ENCODE measurements at places on chromosomes 11 and 22. TPM values are rescaled to one million over a fixed set of nuclear protein-coding genes. Genes with fewer than 3 reads are reported as not detected.

The OR51B4 gene
- total RNA-seq = 6.9 TPM

- no peak for DNase-seq
Observed at GRCh38 chr22:48051796-48052620, 1289.6 kb downstream of the TBC1D22A start.

- no peak for DNase-seq
Observed at GRCh38 chr11:124831897-124832296, 31.7 kb upstream of the MSANTD2 start.

- no peak for DNase-seq
Observed at GRCh38 chr22:25008666-25009065, 56.1 kb downstream of the KIAA1671 start.

The C11orf91 gene
- not detected for total RNA-seq

- peak; percentile 85 for DNase-seq
Observed at GRCh38 chr11:2314525-2315394, 12.9 kb downstream of the TSPAN32 start.

The ANKK1 gene
- not detected for total RNA-seq

The KCNK4 gene
- total RNA-seq = not detected

The IL17REL gene
- not detected for total RNA-seq

- no peak for DNase-seq
Observed at GRCh38 chr11:66287211-66287888, 1.6 kb downstream of the YIF1A start.

The MAFF gene
- 3.9 TPM for total RNA-seq

DNA sequence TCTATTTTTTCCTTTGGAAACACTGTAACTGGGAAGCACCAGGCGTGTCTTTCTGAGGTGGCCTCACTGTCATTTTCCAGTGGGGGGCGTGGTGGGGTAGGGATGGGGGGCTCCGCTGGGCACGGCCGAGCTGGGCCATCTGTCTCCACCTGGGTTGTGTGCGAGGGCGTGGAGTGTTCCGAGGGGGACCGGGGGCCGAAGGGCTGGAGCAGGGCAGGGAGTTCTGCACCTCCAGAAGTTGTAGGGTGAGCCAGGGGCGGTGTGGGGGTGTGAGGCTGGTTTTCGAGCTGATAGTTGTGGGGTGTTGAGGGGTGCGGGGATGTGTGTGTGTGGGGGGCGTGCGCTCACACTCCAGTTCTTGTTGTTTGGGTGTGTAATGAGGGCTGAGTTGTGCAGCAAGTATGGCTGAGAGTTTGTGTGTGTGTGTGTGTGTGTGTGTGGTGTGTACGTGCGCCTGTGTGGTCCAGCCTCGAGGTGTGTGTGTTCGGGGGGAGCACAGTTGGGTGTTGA lies 10.8 kb downstream of the YPEL4 start:
- no peak for DNase-seq

DNA sequence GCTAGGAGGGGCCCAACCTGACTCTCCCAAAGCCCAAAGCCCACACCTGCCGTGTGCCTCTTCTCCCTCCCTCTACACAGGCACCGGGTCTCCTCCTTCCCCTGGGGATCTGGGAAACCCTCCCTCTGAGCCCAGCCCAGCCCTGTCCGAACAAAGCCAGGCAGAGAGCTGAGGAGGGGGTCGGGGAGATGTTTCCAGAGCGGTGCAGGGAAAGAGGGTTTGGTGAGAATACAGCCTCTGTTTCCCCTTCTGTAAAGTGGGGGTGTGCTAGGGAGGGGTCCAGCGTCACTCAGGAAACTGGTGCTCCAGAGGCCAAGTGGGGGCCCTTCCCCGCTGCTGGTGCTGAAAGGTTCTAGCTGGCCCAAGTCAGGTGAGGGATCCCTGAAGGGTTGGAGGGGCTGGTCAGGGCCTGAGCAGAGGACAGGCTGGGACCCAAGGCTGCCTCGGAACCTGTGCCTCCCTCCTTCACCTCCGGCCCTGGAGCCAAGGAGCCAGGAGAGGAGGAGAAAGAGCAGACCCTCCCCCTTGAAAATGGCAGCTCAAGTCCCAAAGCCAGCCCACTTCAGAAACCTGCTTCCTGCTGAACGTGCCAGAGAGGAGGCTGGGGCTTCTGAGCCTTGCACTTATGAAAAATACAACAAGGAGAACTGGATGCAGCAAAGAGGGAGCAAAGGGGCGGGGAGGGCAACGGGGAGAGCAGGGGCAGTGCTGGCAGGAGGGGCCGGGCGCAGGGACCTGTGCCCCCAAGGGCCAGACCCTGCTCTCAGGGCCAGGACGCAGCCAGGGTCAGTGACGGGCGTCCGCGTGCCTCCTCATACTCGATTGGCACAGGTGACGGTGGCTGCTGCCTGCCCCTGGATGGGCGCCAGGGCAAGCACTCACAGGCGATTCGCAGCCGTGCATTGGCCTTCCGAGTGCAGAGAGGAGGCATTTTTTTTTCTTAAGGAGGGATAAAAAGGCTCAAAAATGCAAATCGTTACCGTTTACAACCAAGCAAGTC lies 43.2 kb downstream of the MACROD1 start:
- DNase-seq = no peak

- DNase-seq = no peak
Observed at GRCh38 chr11:9943386-9944110, 279.7 kb downstream of the SWAP70 start.

The FZD4 gene
- 10.5 TPM for total RNA-seq

DNA sequence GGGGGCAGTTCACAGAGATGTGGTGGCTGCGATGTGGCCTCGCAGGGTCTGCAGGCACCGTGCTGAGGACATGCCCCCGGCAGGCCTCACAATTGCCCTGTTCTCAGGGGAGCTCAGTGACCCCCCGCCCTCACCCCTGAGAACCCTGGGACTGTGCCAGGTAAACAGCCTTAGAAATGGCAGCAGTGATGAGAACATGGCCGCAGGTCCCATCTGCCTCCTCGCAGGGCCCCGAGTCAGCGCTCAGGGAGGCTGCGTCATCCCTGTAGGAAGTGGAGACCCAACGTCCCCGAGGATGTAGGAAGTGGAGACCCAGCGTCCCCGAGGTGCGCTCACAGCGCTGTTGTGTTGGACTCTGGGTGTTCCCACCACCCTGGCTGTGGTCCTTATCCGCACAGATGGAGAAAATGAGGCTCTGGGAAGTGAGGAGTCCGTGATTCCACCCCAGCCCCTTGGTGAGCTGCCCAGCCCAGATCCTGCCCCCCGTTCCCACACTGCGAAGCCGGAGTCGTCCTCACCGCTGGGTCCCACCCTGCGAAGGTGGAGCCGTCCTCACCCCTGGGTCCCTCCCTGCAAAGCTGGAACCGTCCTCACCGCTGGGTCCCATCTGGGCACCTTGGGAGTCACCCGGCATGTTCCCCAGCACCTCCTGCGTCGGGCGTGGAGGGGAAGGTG lies 1086.8 kb downstream of the BRD1 start:
- DNase-seq = no peak

The OR51I1 gene
- total RNA-seq = not detected

The PNPLA3 gene
- total RNA-seq = 5.2 TPM

- no peak for DNase-seq
Observed at GRCh38 chr22:21624120-21624879, 5.5 kb downstream of the YDJC start.

The KLHL35 gene
- total RNA-seq = not detected

- no peak for DNase-seq
Observed at GRCh38 chr22:42964994-42965699, 49.8 kb downstream of the PACSIN2 start.

DNA sequence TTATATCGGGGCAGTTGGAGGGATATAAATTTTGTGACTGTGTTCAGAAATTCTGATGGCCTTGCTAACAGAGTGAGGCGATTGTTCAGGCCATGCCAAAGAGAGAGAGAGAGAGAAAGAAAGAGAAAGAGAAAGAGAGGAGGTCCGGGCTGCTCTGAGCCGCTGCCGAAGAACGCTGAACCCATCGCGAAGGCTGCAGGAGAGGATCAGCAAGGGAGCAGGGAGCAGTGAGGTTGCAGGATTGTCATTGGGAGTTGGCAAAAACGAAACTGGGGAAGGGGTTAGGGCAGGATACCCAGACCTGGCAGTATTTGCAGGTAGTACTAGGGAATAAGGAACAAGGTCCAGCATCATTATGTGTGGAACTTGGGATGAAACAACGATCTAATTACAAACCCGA lies 537.1 kb downstream of the INSC start:
- DNase-seq = no peak

GRCh38 chr22:40203572-40203971 lies 25.8 kb downstream of the TNRC6B start:
- DNase-seq = no peak

The PRG3 gene
- not detected for total RNA-seq

DNA sequence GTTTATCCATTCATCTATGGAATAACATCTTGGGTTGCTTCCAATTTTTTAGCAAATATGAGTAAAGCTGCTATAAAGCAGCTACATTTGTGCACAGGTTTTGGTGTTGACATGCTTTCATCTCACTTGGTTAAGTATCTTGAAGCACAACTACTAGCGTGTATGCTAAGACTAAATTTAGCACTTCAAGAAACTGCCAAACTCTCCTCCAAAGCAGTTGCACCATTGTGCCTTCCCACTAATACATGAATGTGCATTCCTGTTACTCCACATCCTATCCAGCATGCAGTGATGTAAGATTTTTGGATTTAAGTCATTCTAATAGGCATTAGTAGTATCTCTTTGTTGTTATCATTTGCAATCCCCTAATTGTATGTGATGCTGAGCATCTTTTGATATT lies 230.7 kb downstream of the KCNA4 start:
- DNase-seq = no peak

DNA sequence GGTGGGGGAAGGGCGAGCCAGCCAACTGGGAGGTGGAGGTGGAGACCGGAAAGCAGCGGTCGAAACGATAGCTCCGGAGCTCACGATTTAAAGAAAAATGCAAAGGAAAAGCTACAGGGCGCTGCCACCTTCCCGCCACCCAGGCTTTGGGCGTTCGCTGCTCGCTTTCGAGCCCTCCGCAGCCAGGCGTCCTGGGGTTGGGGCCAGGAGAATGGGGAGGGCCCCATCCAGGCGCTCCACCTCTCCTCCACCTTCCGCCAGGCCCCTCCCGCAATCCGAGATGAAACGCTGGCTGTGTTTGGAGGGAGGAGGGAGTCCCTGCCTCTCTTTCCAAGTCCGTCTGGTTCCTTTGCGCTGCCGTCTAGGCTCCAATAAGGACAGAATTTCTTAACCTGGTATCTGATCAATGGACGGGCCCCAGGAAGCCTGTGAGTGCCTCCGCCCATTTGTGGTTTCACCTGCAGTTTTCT lies 483 bp upstream of the ABTB2 start:
- DNase-seq = peak; percentile 79

DNA sequence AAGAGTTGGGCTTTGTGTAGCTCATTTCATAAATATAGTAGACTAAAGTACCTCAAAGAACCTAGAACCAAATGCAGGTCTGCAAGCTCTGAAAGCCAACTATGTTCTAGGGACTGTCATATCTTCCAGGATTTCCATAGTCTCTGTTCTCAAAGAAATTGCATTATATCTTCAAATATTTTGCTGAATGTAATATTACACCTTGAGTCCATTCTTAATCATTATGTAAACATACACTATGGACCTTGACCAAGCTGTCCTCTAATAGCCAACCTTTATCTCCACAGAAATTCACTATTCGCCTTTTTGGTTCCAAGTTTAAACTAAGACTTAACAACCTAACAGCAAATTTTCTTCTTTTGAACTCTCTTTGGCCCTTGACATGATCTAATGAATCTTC lies 678.7 kb upstream of the ARHGAP42 start:
- DNase-seq = no peak
